ENCODE measurements at places on chromosomes 12 and 14. TPM values are rescaled to one million over a fixed set of nuclear protein-coding genes. Genes with fewer than 3 reads are reported as not detected.

DNA sequence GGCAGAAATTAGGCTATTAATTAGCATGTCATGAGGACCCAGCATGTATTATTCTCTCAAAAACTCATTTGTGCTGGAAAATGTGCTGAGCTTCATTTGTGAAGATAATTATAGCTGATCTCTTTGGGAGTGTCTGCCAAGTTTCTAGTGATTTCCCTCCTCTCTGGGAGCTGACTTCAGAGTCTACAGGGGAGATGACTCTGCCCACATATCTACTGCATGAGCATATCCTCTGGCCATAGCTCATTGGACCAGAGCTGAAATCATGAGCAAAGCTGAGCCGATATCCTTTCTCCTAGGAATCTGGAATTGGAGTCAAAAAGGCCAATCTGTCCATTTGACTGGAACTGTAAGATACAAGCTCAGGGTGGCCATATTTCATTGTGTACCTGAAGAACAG is 5.9 kb downstream of the CCDC198 start:
- H3K27ac ChIP-seq: no peak overlapping the region
- H3K4me1 ChIP-seq: no peaks in the 10 kb centered on the region
- no peak for DNase-seq
- H3K36me3 ChIP-seq: no peaks in the 10 kb centered on the region

DNA sequence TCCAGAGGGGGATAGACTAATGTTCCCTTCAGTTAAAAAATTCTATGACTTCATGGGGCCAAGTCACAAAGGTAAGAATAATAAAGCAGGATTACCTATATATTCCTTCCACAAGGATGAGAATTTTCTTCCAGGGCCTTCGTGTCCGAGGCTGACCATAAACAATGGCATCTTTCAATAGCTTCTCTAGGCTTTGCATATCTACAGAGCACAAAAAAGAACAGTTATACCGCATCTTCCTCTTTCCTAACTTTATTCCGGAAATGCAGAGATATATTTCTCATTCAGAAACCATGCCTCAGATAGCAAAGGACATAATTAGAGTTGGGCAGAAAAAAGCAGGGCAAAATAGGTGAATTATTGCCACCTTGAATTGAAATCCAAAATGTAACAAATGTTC is 58.3 kb upstream of the ISM2 start:
- DNase-seq: no peak
- no peak overlapping the region for H3K27ac ChIP-seq
- no peaks in the 10 kb centered on the region for H3K36me3 ChIP-seq

- no peak for DNase-seq
- H3K36me3 ChIP-seq: no peaks in the 10 kb centered on the region
- no peak overlapping the region for H3K4me3 ChIP-seq
Observed at GRCh38 chr12:20188930-20189653, 179.2 kb upstream of the PDE3A start.

DNA sequence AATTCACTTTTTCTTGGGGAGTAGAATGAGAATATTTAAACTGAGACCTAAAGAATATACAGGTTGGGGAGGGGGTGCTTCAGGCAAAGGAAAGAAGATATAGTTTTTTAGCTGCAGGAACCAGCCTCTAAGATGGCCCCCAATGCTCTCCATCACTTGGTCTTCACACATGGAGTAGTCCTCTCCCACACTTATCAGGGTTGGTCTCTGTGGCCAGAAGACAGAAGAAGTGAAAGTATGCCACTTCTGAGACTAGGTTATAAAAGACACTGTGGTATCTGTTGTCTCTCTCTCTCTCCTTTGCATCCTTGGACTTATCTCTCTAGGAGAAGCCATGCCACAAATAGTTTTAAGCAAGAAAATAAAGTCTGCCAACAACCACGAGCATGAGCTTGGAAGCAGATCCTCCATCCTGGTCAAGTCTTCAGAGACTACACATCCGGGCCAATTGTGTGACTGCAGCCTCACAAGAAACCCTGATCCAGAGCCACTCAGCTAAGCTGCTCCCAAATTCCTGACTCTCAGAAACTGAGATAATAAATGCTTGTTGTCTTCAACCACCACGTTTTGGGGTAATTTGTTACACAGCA is 18.0 kb downstream of the PUS7L start:
- H3K4me3 ChIP-seq: no peak overlapping the region
- no peaks in the 10 kb centered on the region for H3K27me3 ChIP-seq
- DNase-seq: no peak
- no peaks in the 10 kb centered on the region for H3K4me1 ChIP-seq
- H3K27ac ChIP-seq: no peak overlapping the region

BATF gene
- 1.5 TPM for polyA plus RNA-seq

GRCh38 chr12:127501916-127502315 is 765.1 kb upstream of the TMEM132C start:
- H3K36me3 ChIP-seq: no peaks in the 10 kb centered on the region
- DNase-seq: no peak
- H3K27ac ChIP-seq: no peak overlapping the region
- no peaks in the 10 kb centered on the region for H3K27me3 ChIP-seq
- H3K4me3 ChIP-seq: no peak overlapping the region

GRCh38 chr12:25716842-25717241 is 163.8 kb upstream of the LMNTD1 start:
- no peak overlapping the region for H3K4me3 ChIP-seq
- H3K4me1 ChIP-seq: no peaks in the 10 kb centered on the region
- H3K36me3 ChIP-seq: no peaks in the 10 kb centered on the region
- H3K27me3 ChIP-seq: no peaks in the 10 kb centered on the region

- H3K4me3 ChIP-seq: no peak overlapping the region
- H3K27ac ChIP-seq: no peak overlapping the region
- no peak for DNase-seq
- H3K27me3 ChIP-seq: no peaks in the 10 kb centered on the region
- no peaks in the 10 kb centered on the region for H3K4me1 ChIP-seq
- H3K36me3 ChIP-seq: no peaks in the 10 kb centered on the region
Observed at GRCh38 chr12:31599053-31599452, 8.1 kb upstream of the DENND5B start.

DNA sequence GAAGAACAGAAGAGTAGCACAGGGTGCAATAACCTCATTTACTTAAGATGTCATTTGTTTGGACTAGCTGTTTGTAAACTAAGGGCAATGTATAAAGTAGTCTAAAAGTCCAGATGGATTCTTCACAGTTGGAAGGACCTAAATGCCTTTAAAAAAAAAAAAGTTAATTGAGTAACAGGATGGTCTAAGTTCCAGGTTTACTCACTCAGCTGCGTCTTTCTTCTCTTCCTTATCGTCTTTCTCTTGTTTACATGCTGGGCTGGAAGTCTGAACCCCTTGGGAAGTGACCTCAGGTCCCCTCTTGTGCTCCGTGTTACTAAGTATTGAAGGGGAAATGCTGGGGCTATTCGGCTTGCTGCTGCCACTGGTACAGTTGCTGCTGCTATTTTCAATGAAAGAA is 82.5 kb downstream of the SH2B3 start:
- H3K4me3 ChIP-seq: no peak overlapping the region
- no peaks in the 10 kb centered on the region for H3K36me3 ChIP-seq
- peak; percentile 72 for DNase-seq
- H3K27me3 ChIP-seq: no peaks in the 10 kb centered on the region

FBXL14 gene
- 50.2 TPM for polyA plus RNA-seq

- H3K27me3 ChIP-seq: no peaks in the 10 kb centered on the region
- DNase-seq: no peak
- H3K27ac ChIP-seq: no peak overlapping the region
- H3K4me1 ChIP-seq: no peaks in the 10 kb centered on the region
Observed at GRCh38 chr14:104011824-104012517, 69.6 kb upstream of the RD3L start.

GRCh38 chr14:76727384-76727783 is 33.9 kb upstream of the VASH1 start:
- peaks cover 19% of the 10 kb centered on the region for H3K4me1 ChIP-seq
- H3K4me3 ChIP-seq: no peak overlapping the region
- no peak for DNase-seq
- no peaks in the 10 kb centered on the region for H3K36me3 ChIP-seq

OTOGL gene
- 0.88 TPM for polyA plus RNA-seq

- no peaks in the 10 kb centered on the region for H3K27me3 ChIP-seq
- H3K27ac ChIP-seq: no peak overlapping the region
- H3K4me3 ChIP-seq: no peak overlapping the region
- H3K36me3 ChIP-seq: no peaks in the 10 kb centered on the region
- no peaks in the 10 kb centered on the region for H3K4me1 ChIP-seq
Observed at GRCh38 chr14:80714474-80714873, 227.1 kb downstream of the CEP128 start.

DNA sequence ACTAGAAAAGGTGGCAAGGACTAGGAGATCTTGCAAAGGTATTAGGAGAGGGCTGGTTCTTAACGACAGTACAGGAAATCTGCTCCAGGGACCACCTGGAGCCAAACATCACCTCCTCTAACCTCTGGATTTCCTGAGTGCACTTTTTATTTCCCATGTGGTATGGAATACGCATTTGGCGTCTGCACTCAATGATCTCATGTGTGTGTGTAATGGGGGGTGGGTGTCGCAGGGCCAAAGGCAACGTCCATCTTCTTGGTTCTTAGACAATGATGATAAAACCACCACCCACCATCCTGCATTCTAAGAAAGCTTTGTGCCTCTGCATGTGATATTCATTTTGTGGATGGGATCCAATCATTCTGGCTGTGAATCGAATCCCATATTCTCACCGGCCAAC is 68.8 kb downstream of the CLMN start:
- no peaks in the 10 kb centered on the region for H3K4me1 ChIP-seq
- no peak overlapping the region for H3K4me3 ChIP-seq
- H3K27me3 ChIP-seq: no peaks in the 10 kb centered on the region

FLRT2 gene
- polyA plus RNA-seq: 20.1 TPM

- no peaks in the 10 kb centered on the region for H3K27me3 ChIP-seq
- H3K27ac ChIP-seq: no peak overlapping the region
- no peak overlapping the region for H3K4me3 ChIP-seq
- DNase-seq: peak; percentile 51
- H3K36me3 ChIP-seq: no peaks in the 10 kb centered on the region
Observed at GRCh38 chr12:16385782-16386646, 38.6 kb downstream of the MGST1 start.

KLRK1 gene
- polyA plus RNA-seq: 5.4 TPM

DNA sequence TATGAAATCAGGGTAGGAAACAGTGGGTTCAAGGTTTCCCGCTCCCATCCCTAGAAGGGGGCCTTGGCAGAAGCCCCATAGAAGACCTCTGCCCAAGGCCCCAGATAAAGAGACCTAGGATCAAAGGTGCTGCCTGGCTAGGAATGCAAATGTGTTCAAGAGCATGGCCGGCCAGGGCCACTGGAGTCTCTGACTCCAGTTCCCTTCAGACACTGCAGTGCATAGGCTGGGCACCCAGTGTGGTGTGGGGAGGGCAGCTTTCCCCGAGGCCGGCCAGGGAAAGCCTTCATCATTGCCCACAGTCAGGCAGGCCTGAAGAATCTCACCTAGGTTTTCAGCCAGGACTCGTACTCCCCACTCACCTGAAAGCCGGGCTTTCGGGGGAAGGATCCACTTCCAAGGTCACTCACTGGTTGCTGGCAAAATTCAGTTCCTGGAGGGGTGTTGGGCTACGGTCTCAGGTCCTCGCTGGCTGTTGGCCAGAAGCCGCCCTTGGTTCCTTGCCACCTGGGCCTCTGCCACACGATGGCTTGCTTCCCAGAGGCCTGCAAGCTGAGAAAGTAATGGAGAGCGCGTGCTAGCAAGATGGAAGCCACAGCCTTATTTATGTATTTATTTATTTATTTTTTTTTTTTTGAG is 9.7 kb upstream of the PEBP1 start:
- no peaks in the 10 kb centered on the region for H3K27me3 ChIP-seq
- H3K4me1 ChIP-seq: peaks cover 11% of the 10 kb centered on the region
- DNase-seq: peak; percentile 83

Data from testis (tissue), 5 donors.